ENCODE measurements at places on chromosomes 2 and 18. TPM values are rescaled to one million over a fixed set of nuclear protein-coding genes. Genes with fewer than 3 reads are reported as not detected.
A peak's percentile ranks its signal among the peaks of the same experiment; 100 is the strongest.

DNA sequence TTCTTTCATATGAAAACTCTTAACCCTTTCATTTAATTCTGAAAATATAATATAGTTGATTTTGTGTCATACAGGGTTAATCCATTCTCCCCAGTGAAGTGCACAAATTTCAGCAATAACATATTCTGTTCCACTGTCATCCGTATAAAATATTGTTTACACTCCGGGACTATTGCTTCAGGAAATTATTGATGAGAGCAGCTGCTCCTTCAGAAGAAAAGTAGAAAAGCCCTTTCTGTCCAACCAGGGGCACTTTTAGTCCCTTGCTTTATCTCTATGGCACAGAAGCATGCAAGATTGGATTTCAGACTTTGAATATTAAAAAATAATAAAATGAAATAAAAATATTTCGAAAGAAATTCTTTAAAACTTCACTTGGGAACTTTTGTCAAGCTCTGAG, 535.7 kb upstream of the SLC39A10 start:
- no peak for ATAC-seq

- ATAC-seq = no peak
These were observed 50.6 kb downstream of the DNAH7 start for GRCh38 chr2:196018037-196018436.

- ATAC-seq = no peak
These were observed 62.5 kb downstream of the CERS6 start for GRCh38 chr2:168518555-168519066.

DNA sequence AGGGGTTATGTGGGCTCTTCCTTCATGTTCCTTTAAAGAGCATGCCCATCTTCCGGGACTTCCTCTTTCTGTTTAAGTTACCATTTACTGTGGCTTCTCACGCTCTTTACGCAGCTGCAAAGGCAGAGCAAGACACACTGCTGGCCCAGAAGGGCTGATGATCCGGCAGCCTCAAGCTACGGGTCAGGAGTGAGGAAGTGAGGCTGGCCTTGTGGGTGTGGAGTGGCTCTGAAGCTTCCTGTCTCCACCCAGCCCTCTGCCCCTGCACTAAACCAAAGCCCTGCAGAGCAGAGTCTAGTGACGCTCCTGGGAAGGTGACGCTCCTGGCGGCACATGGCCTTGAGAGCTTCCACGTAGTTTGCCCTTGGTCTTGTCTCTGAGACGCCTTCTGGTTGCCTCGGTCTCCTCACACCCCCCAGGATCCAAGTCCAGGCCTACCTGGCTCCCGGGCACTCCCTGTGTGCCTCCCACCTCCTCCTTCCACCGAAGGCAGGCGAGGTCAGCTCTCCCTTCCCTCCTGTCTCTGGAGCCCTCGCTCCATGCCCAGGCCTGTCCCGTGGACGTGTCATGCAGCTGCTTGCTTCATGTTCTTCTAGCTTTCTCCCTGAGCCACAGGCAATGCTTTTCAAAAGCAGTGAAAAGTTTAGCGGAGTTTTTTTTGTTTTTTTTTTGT, 50.3 kb downstream of the ARL4C start:
- ATAC-seq = peak; percentile 98

DNA sequence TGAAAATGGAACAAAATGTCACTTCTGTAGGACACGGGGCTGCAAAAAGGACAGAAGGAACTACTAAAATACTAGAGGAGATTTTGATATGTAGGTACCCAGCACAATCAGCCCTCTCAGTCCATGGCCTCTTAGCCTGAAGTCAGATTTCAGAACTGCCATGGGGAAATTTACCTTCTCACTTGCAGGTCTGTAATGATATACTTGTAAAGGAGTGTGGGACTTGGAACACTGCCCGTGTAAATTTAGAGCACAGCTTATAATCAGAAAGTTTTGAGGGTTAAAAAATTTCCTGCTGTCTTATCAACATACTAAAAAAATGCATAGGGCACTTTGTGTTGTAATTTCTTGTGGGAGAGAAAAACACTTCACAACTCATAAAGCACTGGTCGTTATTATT, 60.6 kb downstream of the ZEB2 start:
- ATAC-seq = no peak

GRCh38 chr2:63872571-63873328, 31.1 kb downstream of the UGP2 start:
- ATAC-seq = no peak

GRCh38 chr18:58645398-58645797, 16.5 kb upstream of the ALPK2 start:
- no peak for ATAC-seq

DNA sequence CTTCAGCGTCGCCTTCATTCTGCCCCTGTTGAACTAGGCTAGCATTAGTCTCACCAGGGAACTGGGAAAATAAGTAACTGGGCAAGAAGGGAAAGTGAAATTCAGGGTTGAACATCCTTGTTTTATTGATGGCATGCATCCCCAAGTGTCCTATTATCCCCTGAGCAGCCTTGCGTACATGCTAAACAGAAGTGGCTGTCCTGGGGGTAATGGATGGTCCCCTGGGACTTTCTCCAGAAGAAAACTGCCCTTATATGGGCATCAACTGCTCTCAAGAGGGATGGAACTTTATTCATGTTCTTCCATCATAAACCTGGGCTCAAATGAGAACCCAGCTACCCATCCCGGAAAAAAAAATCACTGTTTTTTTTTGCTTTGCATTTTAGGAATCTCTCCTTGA, 11.8 kb upstream of the SMIM21 start:
- ATAC-seq = no peak

DNA sequence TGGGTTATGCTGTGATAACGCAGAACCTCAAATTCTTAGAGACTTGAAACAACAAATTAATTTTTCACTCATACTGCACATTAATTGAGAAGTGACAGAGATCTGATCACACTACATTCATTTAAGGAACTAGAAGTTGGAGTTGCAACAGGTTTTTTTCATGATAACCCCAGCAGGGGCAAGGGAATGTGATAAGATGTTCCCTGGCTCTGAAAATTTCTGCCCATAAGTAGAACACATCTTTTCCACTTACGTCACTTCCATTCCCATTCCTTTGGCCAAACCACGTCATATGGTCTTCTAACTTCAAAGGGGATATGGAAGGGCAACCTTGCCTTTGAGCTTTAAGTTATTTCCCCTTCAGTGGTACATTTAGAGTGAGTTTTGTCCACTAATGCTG, 29.7 kb upstream of the PSME4 start:
- ATAC-seq = no peak

- no peak for ATAC-seq
These were observed 42.1 kb downstream of the ST6GAL2 start for GRCh38 chr2:106843910-106844250.

GRCh38 chr2:240768216-240768615, 51.8 kb downstream of the KIF1A start:
- ATAC-seq = no peak

- ATAC-seq = peak; percentile 93
These were observed 186.6 kb downstream of the NRP2 start for GRCh38 chr2:205868773-205869333.

GRCh38 chr18:250685-251084, 17.2 kb downstream of the THOC1 start:
- ATAC-seq = no peak

DNA sequence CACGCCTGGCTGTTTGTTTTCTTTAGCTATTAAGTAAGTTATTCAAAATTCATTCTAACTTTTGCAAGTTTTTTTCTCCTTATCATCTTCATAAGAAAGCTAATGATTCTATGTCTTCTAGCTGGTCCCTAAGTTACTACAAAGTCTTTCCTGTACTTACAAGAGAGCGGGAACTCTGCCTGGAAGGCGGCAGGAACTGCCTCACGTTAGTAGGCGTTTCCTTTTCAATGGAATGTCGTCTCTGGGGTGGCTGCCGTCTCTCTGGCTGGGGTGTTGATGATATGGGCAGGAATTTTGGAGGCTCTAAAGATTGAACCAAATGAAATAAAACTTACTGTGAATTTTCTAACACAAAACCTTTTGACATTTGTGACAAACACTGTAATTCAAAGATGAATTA, 55.5 kb downstream of the PRELID3A start:
- no peak for ATAC-seq

DNA sequence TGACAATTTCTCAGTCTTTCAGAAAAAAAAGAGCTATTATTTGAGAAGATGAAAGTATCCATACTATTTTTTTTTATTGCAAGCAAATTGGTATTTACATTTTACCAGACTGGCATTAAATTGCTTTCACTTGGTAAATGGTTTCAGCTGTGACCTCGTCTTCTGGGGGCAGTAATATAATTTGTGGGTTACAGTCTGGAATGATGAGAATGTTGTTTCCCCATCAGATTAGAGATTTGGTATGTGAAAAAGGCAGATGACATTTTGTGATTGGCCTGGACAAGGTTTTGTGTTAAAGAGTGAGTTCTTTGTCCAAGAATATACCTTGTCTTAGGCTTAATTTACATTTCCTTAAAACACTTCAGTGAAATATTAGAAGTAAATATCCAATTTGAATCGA, 390.1 kb upstream of the ST6GAL2 start:
- ATAC-seq = no peak

DNA sequence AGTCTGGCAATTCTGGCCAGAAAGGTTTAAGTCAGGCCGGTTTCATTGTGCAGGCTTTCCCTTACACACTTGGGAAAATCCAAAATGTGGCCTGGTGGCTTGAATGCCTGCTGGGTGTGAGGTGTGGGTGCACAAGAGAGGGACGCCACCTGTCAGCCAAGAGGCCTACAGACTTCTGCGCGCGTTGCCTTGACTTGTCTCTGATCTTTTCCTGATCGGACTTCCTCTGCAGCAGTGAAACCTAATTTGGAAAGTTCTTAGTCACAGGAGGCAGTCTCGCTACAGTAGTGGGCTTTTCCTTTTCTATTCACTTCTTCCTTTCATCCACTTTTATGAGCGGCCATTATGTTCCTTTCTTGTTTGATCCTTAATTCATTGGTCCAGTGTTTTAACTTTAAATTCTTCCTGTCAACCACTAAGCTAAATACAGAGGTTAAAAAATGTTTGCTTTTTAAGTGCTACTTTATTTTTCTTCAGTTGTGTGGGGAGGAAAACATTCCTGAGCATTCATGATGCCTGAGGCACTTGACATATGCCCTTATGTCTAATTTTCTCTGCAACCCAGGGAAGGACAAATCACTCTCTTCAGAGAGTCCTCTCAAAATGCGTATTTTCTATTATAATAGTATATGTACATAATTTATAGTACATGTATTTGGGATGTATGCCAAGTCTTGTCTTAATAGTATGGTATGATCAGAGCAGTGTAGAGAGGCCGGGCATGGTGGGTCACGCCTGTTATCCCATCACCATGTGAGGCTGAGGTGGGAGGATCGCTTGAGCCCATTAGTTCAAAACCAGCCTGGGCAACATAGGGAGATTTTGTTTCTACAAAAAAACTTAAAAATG, 128.9 kb downstream of the WDSUB1 start:
- ATAC-seq = no peak

DNA sequence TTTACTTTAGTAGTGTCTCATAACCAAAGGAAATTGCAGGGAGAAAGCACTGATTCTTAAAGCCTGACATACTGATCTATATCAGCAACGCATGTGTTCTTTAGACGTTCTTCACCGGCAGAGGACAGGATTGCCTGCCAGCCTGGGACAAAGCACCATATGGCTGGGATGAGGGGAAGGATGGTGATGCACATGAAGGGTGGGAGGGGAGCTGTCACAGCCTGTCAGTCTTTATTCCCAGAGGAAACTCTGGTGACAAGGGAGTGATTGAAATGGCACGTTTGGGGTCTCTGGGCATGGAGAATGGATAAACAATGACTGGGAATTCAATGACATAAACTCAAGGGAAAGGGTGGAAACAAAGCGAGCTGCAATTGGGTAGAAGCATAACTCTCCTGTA, 808.1 kb downstream of the DCC start:
- no peak for ATAC-seq

- no peak for ATAC-seq
These were observed 119.1 kb upstream of the LYPD1 start for GRCh38 chr2:132789066-132789465.

GRCh38 chr2:37670378-37671008, 949 bp downstream of the CDC42EP3 start:
- ATAC-seq = no peak

- ATAC-seq = peak; percentile 46
These were observed 1.9 kb upstream of the ESPNL start for GRCh38 chr2:238097988-238098871.

GRCh38 chr2:66587216-66587615, 152.3 kb downstream of the MEIS1 start:
- ATAC-seq = no peak

- ATAC-seq = no peak
These were observed 155.3 kb upstream of the MYO3B start for GRCh38 chr2:170022692-170023091.

DNA sequence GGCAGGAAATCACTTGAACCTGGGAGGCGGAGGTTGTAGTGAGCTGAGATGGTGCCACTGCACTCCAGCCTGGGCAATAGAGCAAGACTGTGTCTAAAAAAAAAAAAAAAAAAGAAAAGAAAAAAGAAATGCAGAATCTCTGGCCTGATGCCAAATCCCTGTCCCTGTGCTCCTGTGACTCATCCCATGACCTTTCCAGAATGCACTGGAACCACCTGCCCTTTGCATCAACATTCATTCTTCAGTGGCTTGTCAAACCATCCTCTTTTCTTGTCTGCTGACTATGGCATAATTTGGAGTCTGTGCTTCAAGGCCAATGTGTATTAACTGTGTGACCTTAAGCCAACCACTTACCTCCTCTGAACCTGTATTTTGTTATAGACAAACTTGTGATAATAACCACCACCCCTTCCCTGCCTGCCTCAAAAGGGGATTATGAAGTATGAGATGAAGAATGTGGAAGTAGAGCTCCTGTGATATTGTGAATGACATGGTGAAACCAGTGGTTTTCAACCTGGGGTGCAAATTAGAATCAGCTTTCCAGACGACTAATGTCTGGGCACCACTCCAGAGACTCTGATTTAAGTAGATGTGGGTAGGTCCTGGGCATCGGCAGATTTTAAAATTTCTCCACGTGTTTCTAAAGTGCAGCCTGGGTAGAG, 189.3 kb downstream of the CLIP4 start:
- ATAC-seq = peak; percentile 31

DNA sequence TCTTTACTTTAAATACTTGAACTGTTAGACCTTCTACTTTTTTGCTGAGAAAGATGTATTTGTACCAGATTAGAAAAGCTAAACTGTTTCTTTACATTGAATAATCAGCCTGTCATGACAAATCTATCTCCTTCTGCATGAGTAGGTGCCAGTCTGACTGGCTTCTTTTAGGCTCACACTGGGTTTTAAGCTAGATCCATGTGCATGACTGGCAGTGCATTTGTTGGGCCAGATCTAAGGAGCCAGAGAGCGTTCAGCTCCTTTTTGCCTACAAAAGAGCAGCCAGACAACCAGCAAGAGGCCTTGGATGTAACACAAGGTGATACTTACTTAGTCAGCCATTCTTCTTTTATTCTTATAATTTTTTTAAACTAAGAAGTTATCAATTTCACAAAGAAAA, 82.0 kb upstream of the OTX1 start:
- ATAC-seq = no peak

- no peak for ATAC-seq
These were observed 153.8 kb downstream of the AFF3 start for GRCh38 chr2:99988599-99988998.

- ATAC-seq = no peak
These were observed 134.9 kb upstream of the DSEL start for GRCh38 chr18:67651438-67651837.

- no peak for ATAC-seq
These were observed 281.9 kb upstream of the CELF4 start for GRCh38 chr18:37847544-37847943.

The TMSB10 gene
- total RNA-seq = 2,616 TPM

The LAMA1 gene
- total RNA-seq = not detected

The NXPH2 gene
- not detected for total RNA-seq

The C2orf66 gene
- total RNA-seq = 1.0 TPM

The IGFBP5 gene
- total RNA-seq = not detected

The TMEM178A gene
- total RNA-seq = 0.42 TPM

The HOXD13 gene
- not detected for total RNA-seq

The NT5C1B gene
- not detected for total RNA-seq

The HPCAL1 gene
- 139 TPM for total RNA-seq
